ENCODE measurements at places on chromosomes 4 and X. TPM values are rescaled to one million over a fixed set of nuclear protein-coding genes. Genes with fewer than 3 reads are reported as not detected.

The TLR10 gene
- not detected for total RNA-seq

The TEX13D gene
- total RNA-seq, result not detected

- no peak overlapping the region for H3K27ac ChIP-seq
- H3K27me3 ChIP-seq, result no peaks in the 10 kb centered on the region
- H3K36me3 ChIP-seq, result no peaks in the 10 kb centered on the region
- H3K4me3 ChIP-seq, result no peak overlapping the region
These were observed 103.3 kb upstream of the LEF1 start for GRCh38 chr4:108272046-108272445.

DNA sequence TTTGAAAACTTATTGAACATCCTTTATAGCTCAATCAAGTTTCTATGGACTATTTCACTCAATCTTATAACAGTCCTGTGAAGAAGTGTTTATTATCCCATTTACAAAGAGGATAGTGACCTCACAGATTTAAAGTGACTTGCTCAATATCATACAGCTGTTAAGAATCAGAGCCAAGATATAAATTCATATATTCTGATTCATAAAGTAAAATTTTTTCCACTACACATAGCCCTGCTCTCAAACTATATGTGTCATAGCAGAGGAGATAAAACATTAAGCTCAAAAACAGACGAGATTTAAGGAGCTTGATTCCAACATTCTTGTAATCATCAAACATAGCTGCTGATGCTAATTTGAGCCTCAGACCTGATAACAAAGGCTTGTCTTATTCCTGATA is 226.8 kb downstream of the CAMK2D start:
- H3K27ac ChIP-seq, result peak overlapping the region; percentile 46
- H3K36me3 ChIP-seq, result peaks cover 13% of the 10 kb centered on the region
- no peak overlapping the region for H3K4me3 ChIP-seq
- no peaks in the 10 kb centered on the region for H3K27me3 ChIP-seq
- peaks cover 31% of the 10 kb centered on the region for H3K4me1 ChIP-seq

DNA sequence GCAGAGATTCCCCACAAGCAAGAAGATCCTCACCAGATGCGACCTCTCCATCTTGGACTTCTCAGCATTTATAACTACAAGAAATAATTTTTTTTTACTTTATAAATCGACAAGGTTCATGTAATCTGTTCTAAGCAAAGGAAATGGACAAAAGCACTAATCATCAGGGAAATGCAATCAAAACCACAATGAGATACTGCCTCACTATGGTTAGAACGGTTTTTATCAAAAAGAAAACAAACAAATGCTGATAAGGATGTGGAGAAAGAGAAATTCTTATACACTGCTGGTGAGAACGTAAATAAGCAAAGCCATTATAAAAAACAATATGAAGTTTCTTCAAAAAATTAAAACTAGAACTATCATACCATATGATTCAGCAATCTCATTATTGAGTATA is 1382.6 kb downstream of the ARAP2 start:
- H3K27me3 ChIP-seq, result no peaks in the 10 kb centered on the region
- H3K27ac ChIP-seq, result no peak overlapping the region
- H3K36me3 ChIP-seq, result no peaks in the 10 kb centered on the region
- H3K4me1 ChIP-seq, result no peaks in the 10 kb centered on the region

GRCh38 chr4:157587681-157588423 is 367.3 kb downstream of the GRIA2 start:
- no peak overlapping the region for H3K4me3 ChIP-seq
- no peaks in the 10 kb centered on the region for H3K36me3 ChIP-seq
- H3K27me3 ChIP-seq, result peaks cover 2% of the 10 kb centered on the region

The CACNA1F gene
- total RNA-seq, result not detected

DNA sequence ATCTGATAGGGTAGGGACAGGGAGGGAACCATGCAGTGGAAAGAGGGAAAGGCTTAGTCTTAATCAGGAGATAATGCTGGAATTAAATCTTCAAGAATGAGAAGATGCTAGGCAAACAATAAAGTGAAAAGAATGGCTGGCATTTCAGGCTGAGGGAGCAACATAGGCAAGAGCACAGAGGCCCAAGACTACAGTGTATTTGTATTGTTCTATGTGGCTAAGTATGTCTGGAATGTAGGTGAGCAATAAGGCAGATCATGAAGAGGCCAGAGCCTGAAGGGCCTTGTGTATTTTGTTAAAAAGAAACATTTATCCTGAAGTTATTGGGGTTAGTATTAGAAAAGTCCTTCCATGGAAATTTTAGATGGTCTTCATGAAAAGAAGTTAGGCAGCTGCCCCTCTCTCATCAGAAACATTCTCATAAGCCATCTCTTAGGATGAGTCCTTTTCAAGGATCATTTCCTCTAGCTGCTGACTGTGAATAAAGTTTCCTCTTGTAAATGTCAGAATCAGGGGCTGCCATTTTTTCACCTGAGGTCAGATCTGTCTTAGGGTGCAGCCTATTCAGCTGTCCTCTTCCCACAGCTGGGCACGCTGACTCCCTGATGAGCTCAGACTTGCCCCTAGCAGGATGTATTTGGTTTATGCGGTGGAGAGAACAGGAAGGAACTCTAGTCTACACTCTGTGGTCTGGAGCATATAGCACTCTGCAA is 46.3 kb downstream of the ATP10D start:
- H3K27ac ChIP-seq, result peak overlapping the region; percentile 90
- peaks cover 52% of the 10 kb centered on the region for H3K36me3 ChIP-seq
- H3K4me1 ChIP-seq, result peaks cover 65% of the 10 kb centered on the region
- no peak for DNase-seq
- H3K4me3 ChIP-seq, result no peak overlapping the region

GRCh38 chr4:30399476-30399875 is 320.7 kb upstream of the PCDH7 start:
- no peaks in the 10 kb centered on the region for H3K27me3 ChIP-seq
- no peak overlapping the region for H3K4me3 ChIP-seq
- no peak for DNase-seq
- H3K4me1 ChIP-seq, result peaks cover 29% of the 10 kb centered on the region
- H3K27ac ChIP-seq, result no peak overlapping the region

- no peak for DNase-seq
- H3K27me3 ChIP-seq, result no peaks in the 10 kb centered on the region
- no peaks in the 10 kb centered on the region for H3K36me3 ChIP-seq
- H3K4me1 ChIP-seq, result no peaks in the 10 kb centered on the region
These were observed 38.7 kb upstream of the THOC2 start for GRCh38 chrX:123771449-123772064.

The THAP9 gene
- 3.0 TPM for total RNA-seq

The CNGA1 gene
- not detected for total RNA-seq

DNA sequence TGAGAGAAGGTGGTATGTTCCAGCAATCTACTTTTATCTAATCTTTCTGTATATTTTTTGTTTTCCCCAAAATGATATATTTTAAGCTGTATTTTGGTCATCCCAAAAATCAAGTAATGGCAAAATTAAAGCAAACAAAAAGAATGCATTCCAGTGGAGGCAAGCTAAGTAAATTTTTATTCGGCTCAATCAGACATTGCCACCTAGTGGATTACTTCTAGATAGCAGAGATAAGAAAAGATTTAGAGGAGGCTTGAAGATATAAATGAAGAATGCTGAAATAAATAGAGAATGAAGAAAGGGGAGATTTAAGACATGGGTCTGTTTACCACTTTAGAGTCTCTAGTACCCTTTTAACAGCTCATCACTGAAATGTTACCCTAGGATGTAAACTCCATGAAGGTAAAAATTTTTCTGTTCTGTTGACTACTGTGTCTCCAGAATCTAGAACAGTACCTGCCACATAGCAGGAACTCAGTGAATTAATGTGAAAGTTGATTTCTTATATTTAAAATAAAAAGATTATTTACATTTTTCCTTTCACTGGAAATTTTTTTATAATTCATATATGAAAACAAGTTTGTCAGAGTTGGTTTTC is 110.9 kb upstream of the ANK2 start:
- H3K4me1 ChIP-seq, result peaks cover 3% of the 10 kb centered on the region
- no peaks in the 10 kb centered on the region for H3K27me3 ChIP-seq
- H3K4me3 ChIP-seq, result no peak overlapping the region

The HSFX2 gene
- total RNA-seq, result not detected

GRCh38 chr4:85783483-85783882 is 308.5 kb downstream of the ARHGAP24 start:
- no peaks in the 10 kb centered on the region for H3K27me3 ChIP-seq
- peak overlapping the region; percentile 0 for H3K4me3 ChIP-seq
- H3K27ac ChIP-seq, result peak overlapping the region; percentile 86

The GPC3 gene
- total RNA-seq, result 1.5 TPM

GRCh38 chr4:105937759-105938158 is 42.5 kb downstream of the NPNT start:
- no peaks in the 10 kb centered on the region for H3K4me1 ChIP-seq
- no peaks in the 10 kb centered on the region for H3K36me3 ChIP-seq
- H3K27ac ChIP-seq, result no peak overlapping the region
- no peak for DNase-seq

GRCh38 chrX:33725535-33726210 is 406.4 kb downstream of the FAM47A start:
- no peaks in the 10 kb centered on the region for H3K36me3 ChIP-seq
- peak overlapping the region; percentile 46 for H3K4me3 ChIP-seq
- H3K27me3 ChIP-seq, result peaks cover 13% of the 10 kb centered on the region
- no peak for DNase-seq
- H3K4me1 ChIP-seq, result peaks cover 12% of the 10 kb centered on the region
- H3K27ac ChIP-seq, result no peak overlapping the region

The GAGE13 gene
- total RNA-seq, result not detected

DNA sequence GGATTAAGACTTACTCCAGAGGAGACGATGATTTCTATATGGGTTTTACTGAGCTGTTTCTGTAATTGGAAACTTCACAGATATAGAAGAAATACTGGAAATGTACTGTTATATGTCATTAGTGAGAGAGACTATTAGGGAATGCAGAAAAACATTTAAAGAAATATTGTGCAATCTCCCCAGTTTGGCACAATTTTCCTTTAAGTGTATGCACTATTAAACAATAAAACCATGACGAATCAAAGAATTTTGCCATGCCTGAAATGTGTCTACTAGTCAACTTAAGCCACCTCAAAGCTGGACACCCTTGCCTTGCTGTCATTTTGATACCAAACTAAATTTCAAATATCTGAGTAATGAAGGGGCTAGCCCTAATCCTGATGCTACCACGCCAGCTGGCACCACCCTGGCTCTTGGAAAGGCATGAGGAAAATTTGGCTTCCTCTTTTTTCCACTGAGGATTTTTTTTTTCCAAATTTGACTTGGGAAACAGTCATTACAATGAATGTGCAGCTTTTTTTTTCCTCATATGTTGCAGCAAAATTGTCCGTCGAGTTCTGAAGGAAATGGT is 36.1 kb downstream of the MTTP start:
- H3K36me3 ChIP-seq, result no peaks in the 10 kb centered on the region
- no peak for DNase-seq
- H3K27ac ChIP-seq, result no peak overlapping the region

The SLC6A14 gene
- not detected for total RNA-seq

GRCh38 chr4:20430259-20430941 is 178.7 kb downstream of the SLIT2 start:
- H3K27me3 ChIP-seq, result peaks cover 6% of the 10 kb centered on the region
- H3K4me3 ChIP-seq, result no peak overlapping the region
- H3K27ac ChIP-seq, result no peak overlapping the region
- H3K4me1 ChIP-seq, result peaks cover 2% of the 10 kb centered on the region
- no peaks in the 10 kb centered on the region for H3K36me3 ChIP-seq

DNA sequence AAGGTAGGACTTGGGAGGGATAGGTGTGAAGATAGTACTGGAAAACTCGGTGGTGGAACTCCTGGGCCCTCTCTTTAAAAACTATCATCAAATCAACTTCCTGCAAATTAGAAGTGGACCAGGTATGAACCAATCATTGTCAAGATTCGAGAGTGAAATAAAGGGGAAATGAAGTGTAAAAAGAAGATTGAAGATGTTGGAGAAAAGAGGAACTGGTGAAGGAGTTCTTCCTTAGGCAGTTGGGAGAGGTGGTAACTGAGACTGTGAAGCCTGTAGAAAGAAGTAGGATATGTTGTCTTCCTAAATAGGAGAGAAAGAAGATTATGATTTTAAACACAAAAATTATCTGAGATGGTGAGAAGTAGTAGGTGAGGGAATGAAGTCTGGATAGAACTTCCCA is 212.2 kb downstream of the PPP1R2C start:
- H3K36me3 ChIP-seq, result no peaks in the 10 kb centered on the region
- H3K27me3 ChIP-seq, result no peaks in the 10 kb centered on the region
- peak overlapping the region; percentile 0 for H3K27ac ChIP-seq
- no peak overlapping the region for H3K4me3 ChIP-seq
- H3K4me1 ChIP-seq, result peaks cover 4% of the 10 kb centered on the region
- no peak for DNase-seq

The USP17L26 gene
- not detected for total RNA-seq

The CXCL11 gene
- total RNA-seq, result not detected

GRCh38 chr4:2383760-2384159 is 34.7 kb downstream of the ZFYVE28 start:
- H3K27ac ChIP-seq, result no peak overlapping the region
- H3K4me1 ChIP-seq, result no peaks in the 10 kb centered on the region
- H3K4me3 ChIP-seq, result no peak overlapping the region
- no peak for DNase-seq

GRCh38 chr4:67483868-67484602 is 61.3 kb downstream of the CENPC start:
- H3K4me3 ChIP-seq, result no peak overlapping the region
- H3K27me3 ChIP-seq, result no peaks in the 10 kb centered on the region
- H3K4me1 ChIP-seq, result peaks cover 17% of the 10 kb centered on the region
- H3K36me3 ChIP-seq, result peaks cover 24% of the 10 kb centered on the region

The SPIN4 gene
- total RNA-seq, result 3.8 TPM

GRCh38 chrX:1336948-1337779 is 579 bp downstream of the IL3RA start:
- no peak for DNase-seq
- peaks cover 3% of the 10 kb centered on the region for H3K27me3 ChIP-seq
- peak overlapping the region; percentile 68 for H3K4me3 ChIP-seq
- peaks cover 11% of the 10 kb centered on the region for H3K4me1 ChIP-seq
- H3K36me3 ChIP-seq, result no peaks in the 10 kb centered on the region

DNA sequence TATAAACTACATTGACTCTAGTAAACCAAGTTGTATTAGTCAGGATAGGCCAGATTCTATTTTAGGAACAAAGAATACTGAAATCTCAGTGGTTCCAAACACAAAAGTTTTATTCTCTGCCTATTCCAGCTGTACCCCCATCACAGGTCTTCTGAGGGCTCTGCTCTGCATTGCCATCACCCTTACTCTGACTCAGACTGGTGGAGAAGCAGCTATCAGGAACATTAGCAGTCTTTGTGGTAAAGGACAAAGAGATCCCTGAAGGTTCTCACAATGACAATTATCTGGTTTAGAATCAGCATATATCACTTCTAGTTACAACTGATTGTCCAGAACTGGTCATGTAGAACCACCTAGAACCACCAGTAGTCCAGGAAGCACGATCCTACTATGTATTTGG is 251.1 kb downstream of the GLUD2 start:
- no peaks in the 10 kb centered on the region for H3K27me3 ChIP-seq
- H3K36me3 ChIP-seq, result no peaks in the 10 kb centered on the region
- no peak overlapping the region for H3K27ac ChIP-seq
- no peaks in the 10 kb centered on the region for H3K4me1 ChIP-seq
- no peak for DNase-seq
- H3K4me3 ChIP-seq, result no peak overlapping the region

The PPBP gene
- total RNA-seq, result not detected

- peak overlapping the region; percentile 2 for H3K4me3 ChIP-seq
- H3K27me3 ChIP-seq, result no peaks in the 10 kb centered on the region
- H3K4me1 ChIP-seq, result peaks cover 73% of the 10 kb centered on the region
- no peaks in the 10 kb centered on the region for H3K36me3 ChIP-seq
- H3K27ac ChIP-seq, result peak overlapping the region; percentile 65
These were observed 18.1 kb downstream of the FNIP2 start for GRCh38 chr4:158786955-158787354.

- no peaks in the 10 kb centered on the region for H3K4me1 ChIP-seq
- H3K27me3 ChIP-seq, result no peaks in the 10 kb centered on the region
- H3K36me3 ChIP-seq, result peaks cover 11% of the 10 kb centered on the region
- H3K27ac ChIP-seq, result no peak overlapping the region
- DNase-seq, result no peak
- H3K4me3 ChIP-seq, result no peak overlapping the region
These were observed 93.1 kb downstream of the ANTXR2 start for GRCh38 chr4:79979785-79980437.
